ENCODE measurements at places on chromosomes 7 and 10.
A peak's percentile ranks its signal among the peaks of the same experiment; 100 is the strongest.

DNA sequence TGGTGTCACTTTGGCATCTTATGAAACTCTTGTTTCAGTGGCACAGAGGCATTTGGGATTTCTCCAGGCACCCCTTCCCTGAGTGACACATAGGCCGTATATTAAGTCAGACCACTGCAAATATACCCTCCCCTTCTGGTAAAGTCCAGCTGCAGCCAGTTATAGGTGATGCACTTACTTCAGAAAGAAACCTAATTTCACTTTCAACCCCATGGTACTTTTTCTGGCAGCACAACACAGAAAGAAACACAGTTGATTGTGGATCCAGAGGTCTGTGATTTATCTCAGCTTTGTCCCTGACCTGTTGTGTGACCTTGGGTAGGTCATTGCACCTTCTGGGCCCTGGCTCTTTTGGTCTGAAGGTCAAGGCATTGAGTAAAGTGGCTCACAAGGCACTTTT lies 173.2 kb downstream of the BUB3 start:
- peak; percentile 28 for ATAC-seq

- no peak for ATAC-seq
These were observed 295.0 kb upstream of the IGFBP3 start for GRCh38 chr7:46215987-46216567.

GRCh38 chr7:77759294-77759889 lies 38.8 kb downstream of the TMEM60 start:
- ATAC-seq, result peak; percentile 55

GRCh38 chr7:105906695-105907094 lies 30.3 kb upstream of the ATXN7L1 start:
- ATAC-seq, result no peak

DNA sequence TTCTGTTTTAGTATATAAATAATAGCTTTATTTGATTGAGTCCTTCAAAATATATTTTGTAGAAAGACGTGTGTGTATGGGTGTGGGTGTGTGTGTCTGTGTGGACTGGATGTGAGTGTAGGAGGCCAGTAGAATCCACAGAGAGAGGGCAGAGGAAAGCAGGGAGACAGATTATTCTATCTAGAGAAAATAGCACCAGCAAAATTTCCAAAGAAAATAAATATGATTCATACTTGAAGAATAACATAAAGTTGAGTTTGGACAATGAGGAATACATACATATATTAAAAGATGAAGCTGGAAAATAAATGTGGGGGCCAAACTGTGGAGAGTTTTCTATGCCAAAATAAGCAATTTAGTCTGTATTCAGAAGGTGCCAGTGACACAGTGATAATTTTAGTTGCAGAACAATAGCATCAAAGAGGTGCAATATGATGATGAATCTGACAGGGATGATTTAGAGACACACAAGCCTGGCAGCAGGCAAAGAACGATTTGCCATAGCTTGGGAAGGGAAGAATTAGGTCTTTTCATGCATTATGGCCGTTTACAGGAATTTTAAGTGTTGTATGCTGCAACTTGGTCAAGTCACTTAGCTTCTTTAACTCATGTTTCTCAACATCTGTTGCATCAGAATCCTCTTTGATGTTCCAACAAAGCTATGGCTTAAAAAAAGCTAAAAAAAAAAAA lies 121.3 kb downstream of the SEMA3A start:
- no peak for ATAC-seq

DNA sequence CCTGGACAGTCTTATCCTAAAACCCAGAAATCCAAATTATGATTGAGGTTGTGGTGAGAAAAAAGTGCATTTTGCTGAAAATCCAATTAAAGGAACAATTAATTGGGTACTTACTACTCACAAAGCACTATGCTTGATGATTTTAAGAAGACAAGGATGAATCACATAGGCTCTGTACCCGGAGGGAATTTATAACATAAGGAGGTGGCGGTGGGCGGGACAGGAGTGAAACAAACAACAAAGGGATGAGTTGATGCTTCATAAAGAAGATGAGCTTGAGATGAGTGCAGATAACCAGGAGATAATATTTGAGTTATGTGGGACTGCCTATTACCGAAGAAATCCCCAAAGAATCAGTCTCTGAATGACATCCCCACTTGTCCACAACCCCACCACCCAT lies 171.1 kb upstream of the FZD8 start:
- ATAC-seq, result no peak

GRCh38 chr10:5412277-5412941 lies at the start of gene NET1:
Gene NET1 (plus strand): TSS chr10:5412557. CDS start chr10:5412693, 136 bp downstream.
- ATAC-seq, result peak; percentile 78

GRCh38 chr10:235915-236314 lies 100.7 kb downstream of the ZMYND11 start:
- no peak for ATAC-seq

DNA sequence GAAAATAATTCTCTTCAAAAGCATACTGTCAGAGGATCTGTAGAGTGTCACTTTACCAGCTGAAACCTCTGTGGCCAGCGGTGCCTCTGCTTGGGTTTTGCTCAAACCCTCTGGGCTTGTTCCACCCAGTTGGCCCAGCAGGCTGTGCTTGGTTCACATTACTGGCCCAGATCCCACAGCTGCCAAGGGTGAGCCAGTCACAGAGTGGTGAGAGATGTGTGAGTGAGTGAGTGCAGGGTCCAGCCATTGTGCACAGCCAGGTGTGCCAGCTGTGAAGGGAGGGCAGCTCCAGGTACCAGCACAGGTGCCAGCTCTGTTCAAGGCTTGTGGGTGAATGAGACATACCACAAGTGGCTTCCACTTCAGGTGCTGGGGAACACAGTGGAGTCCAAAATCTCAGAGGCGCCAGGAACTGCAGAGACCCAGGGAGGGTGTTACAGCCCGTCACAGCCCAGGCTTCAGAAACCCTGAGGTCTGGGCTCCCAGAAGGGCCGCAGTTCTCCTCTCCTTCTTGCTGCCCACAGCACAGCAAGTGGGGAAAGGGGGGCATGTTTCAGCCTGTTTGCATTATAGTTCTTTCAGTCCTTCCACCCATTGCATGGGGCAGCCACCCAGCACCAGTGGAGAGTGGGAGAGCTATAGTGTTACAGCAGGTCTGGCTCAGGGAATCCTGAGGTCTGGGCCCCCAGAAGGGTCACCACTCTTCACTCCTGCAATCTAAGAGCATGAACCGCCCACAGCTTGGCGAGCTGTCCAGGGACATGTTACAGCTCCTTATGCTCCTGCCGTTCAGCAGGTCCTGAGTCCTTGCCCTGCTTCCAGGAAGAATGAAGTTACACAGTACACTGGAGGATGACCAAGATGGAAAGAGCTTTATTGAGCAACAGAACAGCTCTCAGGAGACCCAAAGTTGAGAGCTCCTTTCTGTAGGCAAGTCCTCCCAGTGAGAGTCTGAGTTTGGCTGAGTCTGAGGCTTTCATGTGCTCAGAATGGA lies 931.7 kb upstream of the SORCS1 start:
- ATAC-seq, result no peak

DNA sequence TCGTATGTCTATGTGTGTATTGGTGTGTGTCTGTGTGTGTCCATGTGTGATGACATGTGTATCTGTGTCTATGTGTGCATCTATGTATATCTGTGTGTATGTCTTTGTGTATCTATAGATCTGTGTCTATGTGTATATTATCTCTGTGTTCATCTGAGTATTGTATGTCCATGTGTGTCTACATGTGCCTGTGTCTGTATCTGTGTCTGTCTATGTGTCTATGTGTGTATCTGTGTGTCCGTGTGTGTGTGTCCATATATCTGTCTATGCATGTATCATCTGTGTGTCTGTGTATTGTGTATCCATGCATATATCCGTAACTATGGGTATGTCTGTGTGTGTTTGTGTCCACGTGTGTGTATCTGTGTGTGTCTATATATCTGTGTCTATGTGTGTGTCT lies 2.7 kb upstream of the FAM20C start:
- no peak for ATAC-seq

- ATAC-seq, result no peak
These were observed 635.8 kb downstream of the PARD3 start for GRCh38 chr10:34179280-34179679.
